ENCODE measurements at places on chromosomes 6 and 20.

- no peak for DNase-seq
Observed at GRCh38 chr20:49399329-49399728, 83.1 kb downstream of the KCNB1 start.

- no peak for DNase-seq
Observed at GRCh38 chr6:125658136-125658535, 91.3 kb upstream of the HEY2 start.

- DNase-seq, result peak; percentile 55
Observed at GRCh38 chr6:36625158-36625919, 31.2 kb downstream of the SRSF3 start.

GRCh38 chr20:38260025-38260377 lies 534 bp downstream of the KIAA1755 start:
- peak; percentile 50 for DNase-seq

DNA sequence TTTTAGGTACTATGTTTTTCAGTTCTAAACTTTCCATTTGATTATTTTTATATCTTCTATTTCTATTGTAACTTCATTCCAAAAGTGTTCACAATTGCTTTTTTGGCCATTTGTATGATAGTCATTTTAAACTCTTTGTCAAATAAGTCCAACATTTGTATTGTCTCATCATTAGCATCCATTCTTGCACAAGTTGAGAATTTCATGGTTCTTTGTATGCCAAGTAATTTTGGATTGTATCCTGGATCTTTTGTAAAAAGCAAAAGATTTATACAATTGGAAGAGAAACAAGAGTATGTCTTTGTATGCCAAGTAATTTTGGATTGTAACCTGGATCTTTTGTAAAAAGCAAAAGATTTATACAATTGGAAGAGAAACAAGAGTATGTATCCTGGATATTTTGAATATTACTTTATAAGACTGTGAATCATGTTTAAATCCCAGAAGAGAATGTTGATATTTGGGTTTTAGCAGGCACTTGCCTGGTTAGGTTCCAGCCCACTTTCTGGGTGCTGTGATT lies 36.9 kb upstream of the NT5E start:
- no peak for DNase-seq

- no peak for DNase-seq
Observed at GRCh38 chr6:52877168-52877567, 32.3 kb downstream of the GSTA3 start.

DNA sequence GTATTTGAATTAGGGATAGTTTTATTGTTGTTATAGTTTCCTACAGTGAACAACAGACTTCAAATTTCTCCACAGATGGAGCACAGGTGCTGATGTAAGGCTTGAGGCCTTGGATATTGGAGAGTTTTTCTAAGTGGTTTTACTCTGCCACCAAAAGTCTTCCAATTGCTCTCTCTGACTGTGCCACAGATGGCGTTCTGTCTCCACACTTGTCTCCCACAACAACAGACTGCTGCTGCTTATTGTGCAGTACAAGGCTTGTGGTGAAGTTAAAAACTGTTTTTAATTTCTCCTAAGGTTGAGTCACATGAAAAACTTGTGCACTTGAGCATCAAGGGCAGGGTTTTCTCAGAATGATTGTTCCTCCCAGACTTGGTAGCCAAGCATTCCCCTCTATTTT lies 460.9 kb upstream of the KHDRBS2 start:
- DNase-seq, result no peak

GRCh38 chr6:143325379-143326140 lies 124.9 kb downstream of the ADAT2 start:
- DNase-seq, result no peak

- DNase-seq, result no peak
Observed at GRCh38 chr20:63234693-63235398, 859 bp upstream of the BIRC7 start.

DNA sequence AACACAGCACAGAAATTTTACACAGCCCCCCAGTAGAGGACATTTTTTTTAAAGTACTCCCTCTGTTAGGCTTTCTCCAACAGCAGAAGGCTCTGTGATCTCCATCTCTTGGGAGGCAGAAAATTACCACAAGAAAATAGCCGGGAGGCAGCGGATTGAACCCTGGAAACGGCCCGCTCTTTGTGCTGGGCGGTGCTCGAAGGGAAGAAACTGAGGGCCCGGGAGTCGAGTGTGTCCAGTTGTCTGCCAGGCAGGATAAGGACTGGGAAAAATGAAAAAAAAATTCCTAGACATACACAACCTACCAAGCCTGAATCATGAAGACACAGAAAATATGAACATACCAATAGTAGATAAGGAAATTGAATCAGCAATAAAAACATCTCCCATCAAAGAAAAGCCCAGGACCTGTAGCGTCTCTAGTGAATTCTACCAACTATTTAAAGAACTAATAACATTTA lies 31.5 kb downstream of the POM121L2 start:
- no peak for DNase-seq

GRCh38 chr20:5349448-5349847 lies 32.7 kb upstream of the PROKR2 start:
- DNase-seq, result no peak

DNA sequence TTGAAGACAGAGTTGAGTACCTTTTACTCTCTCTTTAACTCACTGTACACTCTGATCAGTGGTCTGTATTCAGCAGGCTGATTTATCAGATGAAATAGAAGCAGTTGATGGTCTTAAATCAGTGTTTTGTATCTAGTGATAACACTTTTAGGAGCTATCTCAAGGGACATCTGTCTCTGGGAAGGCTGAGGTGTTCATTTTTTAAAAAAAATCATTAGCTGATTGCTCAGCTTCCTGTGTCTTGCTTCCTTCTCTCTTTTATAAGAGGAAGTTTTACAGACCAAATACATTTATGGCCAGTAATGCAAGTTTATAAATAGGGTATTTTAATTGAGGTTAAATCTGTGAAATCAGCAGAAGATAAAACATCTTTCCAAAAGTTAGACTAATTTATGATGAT lies 12.0 kb upstream of the CCDC170 start:
- DNase-seq, result no peak

- no peak for DNase-seq
Observed at GRCh38 chr6:19536838-19537237, 300.3 kb upstream of the ID4 start.

GRCh38 chr6:42727627-42728026 lies 5.2 kb upstream of the PRPH2 start:
- DNase-seq, result no peak

DNA sequence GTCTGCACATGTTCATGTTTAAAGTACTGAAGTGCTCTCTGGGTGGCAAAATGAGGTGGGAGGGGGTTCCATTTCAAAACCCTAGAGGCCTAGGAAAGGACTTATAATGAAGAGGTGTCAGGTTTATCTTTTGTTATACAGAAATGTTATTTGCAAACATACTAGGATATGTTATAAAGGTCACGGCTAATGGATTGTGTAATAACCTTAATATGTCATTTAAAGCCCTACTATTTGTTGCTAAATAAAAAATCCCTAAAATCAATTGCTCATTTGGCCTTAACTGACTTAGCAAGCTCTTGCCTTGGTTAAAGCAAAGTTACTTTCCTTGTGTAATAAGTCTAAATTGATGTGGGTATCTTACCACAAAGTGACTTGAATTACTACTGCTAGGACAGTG lies 8.8 kb downstream of the NKX2-4 start:
- DNase-seq, result no peak

DNA sequence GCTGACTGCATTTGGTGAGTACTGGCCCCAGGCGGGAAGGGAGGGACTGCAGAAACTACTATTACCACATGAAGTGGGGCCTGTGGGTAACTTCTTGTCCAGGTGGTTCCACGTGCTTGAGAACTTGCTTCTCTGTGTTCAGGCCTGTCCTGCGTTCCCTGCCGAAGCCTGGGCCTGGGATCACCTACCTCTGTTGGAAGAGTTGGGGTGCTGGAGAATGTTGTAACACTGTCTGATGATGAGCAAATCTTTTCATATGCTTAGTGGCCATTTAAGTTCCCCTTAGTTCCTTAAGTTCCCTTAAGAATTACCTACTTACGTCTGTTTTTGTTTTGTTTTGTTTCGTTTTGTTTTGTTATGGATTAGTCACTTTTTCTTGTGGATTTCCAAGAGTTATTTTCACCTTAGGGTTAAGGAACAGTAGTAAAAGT lies 154.4 kb downstream of the DTNBP1 start:
- DNase-seq, result peak; percentile 45

DNA sequence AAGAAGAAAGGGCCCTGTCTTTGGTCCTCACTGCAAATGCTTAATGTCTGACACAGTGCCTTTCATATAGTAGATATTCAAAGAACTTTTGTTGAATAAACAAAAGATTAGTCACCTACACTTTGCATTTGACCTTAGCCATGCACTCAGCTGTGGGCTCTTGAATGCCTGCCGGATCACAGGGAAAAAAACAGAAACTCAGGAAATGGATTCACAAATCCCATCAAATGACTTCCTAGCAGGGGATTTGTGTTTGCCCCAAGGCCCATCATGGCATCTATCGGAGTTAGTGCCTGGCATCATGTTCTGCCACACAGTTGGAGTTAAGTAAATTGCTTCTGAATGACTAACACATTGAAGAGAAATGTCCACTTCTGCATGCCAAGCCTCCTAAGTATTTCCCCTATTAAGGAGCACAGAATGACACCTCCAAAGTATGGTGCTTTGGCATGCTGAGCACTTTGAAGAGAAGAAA lies 72.3 kb upstream of the DST start:
- DNase-seq, result no peak

- no peak for DNase-seq
Observed at GRCh38 chr6:151351146-151351700, 40.1 kb downstream of the ZBTB2 start.

DNA sequence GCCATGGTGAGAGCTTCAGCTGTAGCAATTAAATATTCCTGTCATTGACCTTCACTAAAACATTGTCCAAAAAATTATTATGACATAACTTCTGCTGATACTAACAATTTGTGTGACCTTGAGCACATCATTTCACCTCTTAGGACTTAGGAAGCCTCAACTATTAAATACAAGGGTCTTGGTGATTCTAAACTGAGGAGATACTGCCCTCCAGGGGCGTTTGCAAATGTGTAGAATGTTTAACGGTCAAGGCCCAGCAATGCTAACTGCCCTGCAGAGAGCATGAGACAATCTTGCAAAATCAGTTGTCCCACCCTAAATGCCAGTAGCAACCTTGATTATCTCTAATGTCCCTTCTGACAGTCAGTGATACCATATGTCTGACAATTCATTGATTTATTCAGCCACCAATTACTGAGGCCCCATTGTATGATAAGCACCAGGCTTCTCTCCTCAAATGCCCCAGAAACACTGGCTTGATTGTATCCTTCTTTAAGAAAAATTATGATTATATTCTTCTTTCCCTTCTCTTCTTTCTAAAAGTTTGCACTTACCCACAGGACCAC lies 284.1 kb upstream of the PLN start:
- no peak for DNase-seq

- no peak for DNase-seq
Observed at GRCh38 chr6:107660839-107661238, 163.3 kb downstream of the SCML4 start.

DNA sequence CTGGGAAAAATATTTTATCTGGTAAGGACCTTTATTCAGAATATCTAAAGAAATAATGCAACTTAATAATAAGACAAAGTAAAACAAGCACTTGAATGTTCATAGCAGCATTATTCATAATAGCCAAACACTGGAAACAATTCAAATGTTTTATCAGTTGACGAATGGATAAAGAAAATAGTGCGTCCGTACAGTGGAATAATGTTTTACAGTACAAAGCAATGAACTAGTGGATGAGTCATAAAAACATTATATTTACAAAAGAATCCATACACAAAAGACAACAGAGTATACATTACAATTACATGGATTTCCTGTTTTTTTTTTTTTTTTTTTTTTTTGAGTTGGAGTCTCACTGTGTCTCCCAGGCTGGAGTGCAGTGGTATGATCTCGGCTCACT lies 12.7 kb downstream of the SMAP1 start:
- DNase-seq, result no peak

DNA sequence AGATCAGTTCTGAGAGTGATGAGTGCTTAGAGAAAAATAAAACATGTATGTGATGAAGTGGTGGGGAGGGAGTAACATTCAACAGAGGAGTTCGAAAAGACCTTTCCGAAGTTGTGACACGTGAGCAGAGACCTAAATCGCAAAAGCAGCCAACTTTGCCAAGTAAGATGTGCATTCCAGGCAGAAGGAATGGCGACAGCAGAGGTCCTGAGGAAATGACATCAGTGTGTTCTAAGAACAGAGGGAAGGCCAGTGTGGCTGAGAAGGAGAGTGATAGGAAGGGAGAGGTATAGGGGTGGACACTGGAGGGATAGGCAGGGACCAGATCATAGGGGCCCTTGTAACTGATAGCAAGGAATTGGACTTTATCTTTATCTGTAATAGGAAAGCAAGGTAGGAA lies 51.3 kb downstream of the ADAT2 start:
- no peak for DNase-seq

DNA sequence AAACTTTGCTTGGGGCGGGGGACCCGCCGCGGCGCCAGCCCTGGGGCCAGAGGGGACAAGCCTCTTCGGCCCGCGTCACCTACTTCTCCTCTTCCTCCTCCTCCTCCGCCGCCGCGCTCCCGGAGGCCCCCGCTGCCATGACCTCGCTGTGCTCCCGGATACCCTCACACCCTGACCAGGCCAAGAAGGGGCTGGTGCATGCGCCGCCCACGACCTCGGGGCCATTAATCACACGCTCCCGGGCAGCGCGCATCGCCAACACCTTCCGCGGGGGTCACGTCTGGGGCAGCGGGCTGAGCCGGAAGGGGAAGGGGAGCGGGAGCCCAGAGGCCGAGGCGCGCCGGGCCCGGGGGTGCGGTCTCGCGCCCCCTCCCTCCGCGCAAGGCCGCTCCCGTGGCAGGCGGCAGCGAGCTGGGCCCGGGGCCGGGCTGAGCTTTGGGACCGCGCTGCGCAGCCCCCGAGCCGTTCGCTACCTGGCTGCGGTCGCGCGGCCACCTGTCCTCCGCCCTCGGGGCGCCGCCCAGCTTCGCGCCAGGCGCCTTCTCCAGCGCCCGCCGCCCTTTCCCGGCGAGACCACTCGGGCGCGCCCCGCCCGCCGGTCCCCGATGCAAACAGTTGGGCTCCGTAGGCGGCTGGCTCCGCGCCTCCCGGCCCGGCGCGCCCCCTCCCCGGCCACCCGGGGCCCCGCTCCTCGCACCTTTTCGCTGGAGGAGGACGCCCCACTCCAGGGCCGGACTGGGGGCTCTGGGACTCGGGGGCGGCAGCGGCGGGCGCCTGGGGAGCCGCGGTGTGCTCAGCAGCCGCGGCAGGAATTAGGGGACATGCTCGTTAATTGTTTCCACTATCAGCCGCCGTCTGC lies 575 bp upstream of the CNR1 start:
- DNase-seq, result no peak

DNA sequence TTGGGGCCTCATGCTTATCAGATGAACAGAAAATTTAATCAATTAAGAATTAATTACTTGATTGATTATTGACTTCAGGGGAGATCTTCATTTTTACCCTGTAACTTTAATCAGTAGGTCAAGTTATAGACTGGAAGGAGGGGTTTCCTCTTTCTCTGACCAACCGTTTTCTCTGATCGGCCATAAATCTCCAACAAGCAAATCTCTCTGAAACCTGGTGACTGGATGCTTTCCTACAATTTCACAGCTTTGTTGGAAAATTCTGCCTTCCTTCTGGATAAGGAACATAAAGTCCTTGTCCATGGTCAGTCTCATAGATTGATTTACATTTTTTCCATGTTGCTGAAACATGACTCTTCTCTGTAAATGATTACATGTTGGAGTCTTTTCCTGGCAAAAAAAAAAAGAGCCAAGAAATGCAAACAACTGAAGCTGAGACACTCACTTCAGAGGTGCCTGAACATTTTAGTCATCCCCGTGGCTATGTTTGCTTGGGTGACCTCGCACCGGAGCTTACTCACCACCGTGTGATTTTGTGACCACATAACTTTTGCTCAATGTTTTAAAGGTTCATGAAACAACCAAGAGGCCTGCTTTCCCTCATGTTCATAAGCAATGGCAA lies 31.0 kb downstream of the IRF4 start:
- DNase-seq, result peak; percentile 31

Data from brain pericyte (primary cell).